ENCODE measurements at places on chromosomes 5 and 9. TPM values are rescaled to one million over a fixed set of nuclear protein-coding genes. Genes with fewer than 3 reads are reported as not detected.

Gene ST8SIA4
- 1.3 TPM for total RNA-seq

Gene ZNF300
- total RNA-seq = 17.9 TPM

Gene PPP1R26
- 37.4 TPM for total RNA-seq

Gene ZNF474
- not detected for total RNA-seq

Gene ADAMTSL2
- 0.64 TPM for total RNA-seq

Gene PCDHGA5
- total RNA-seq = 2.5 TPM

Gene ACER2
- total RNA-seq = 9.5 TPM

Gene FAM221B
- total RNA-seq = not detected

Gene AQP7
- total RNA-seq = 0.23 TPM

Gene GZMA
- total RNA-seq = not detected

GRCh38 chr5:102965653-102966052, 154.3 kb downstream of the GIN1 start:
- DNase-seq = no peak

- DNase-seq = no peak
Measured at GRCh38 chr9:133869674-133870405, 122.3 kb downstream of the VAV2 start.

DNA sequence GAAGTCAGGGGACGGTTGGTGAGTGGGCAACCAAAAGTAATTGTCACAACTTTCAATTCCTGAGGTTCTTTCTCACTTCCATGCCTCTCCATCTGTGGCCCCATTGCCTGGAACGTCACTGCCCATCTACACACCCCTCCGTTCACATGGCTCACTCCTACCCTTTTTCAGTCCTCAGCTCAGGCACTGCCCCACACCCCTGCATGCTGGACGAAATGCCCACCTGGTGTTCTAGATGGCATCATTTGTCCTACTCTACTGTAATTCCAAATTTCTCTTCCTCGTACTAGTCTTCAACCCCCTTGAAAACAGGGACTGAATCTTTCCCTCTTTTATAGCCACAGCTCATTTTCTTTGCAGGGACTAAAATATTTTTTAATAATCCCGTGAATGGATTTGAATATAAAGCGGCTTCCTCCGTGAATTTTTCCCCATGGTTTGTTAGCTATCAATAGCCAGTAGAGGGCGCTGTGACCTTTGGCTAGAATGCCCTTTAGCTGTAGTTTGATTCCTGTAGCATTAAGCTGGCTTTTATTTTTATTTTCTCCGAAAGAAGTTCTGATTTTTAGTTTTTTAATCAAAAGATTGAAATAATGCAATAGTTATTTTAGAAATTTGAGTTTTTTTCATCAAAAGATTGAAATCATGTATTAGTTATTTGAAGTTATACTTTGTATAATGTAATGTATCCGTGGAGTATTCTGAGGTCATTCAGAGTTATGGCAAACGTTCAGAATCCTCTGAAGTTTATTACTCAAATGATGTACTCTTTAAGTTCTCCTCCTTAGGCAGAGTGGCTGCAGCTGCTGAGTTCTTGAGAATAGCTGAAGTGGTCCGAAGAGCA, 232.1 kb downstream of the SH3GL2 start:
- peak; percentile 47 for DNase-seq

DNA sequence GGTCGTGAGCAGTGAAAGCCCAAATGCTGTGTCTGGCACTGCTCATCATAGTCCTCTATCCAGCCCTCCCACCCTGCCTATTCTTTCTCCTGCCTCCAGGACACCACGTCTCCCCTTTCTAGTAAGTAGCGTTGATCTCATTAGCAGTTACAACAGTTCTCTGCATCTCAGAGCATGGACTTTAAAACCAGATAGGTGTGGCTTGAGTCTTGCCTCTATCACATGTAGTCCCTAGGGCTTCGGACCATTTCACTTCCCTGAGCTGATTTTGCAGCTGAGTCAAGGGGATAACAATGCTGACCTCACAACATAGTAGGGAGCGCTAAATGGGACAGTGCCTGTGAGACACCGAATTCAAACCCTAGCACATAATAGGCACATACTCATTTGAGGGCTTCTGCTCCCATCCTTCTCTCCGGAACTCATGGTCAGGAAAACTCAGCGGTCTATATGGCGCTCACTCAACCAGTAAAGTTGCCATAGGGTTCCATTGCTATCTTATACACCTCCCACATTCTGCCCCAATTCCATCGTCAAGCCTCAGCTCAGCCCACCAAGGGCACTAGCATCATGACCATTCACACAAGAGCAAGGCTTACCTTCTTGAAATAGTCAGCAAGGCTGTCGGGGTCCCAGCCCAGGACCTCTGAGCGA, 515 bp downstream of the LCP2 start:
- no peak for DNase-seq

DNA sequence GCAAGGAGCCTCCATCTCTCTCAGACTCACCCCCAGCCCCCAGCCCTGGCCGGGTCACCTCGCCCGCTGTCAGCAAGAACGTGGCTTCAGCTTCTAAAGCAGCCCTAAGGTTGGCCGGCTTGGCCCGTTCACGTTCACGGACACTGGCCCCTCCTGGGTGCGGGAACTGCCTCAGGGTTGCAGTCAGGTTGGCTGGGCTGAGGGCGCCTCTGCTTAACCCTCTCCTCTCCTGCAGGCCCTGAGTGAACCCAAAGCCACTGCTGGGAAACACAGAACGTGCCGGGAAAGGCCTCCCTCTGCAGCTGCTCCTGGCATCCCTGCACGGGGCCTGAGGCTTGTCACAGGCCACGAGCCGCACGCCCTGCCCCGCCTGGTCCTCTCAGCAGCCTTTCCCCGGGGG, 40.1 kb upstream of the UBAC1 start:
- no peak for DNase-seq

GRCh38 chr9:90801241-90801972, at the start of gene SYK:
TSS of gene SYK (plus strand) at chr9:90801819. CDS start at chr9:90843899, 42,080 bp downstream.
- DNase-seq = peak; percentile 67

DNA sequence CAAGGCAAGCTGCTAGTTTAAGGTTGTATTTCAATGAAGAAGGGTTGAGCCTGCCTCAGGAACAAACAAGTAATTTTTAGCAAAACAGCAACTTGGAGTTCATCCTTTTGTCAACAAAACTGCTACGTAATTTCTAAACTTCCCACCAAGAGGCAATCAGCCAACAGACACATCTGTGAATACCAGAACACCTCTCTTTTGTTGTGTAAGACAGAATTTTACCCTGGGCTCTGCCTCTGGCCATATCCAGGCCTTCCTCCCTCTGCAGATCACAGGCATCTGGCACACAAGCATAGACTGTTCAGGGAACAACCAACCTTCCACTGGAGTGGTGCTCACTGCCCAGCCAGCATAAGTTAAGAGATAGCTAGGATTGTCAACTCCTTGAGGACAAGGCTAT, 409.0 kb downstream of the SPOCK1 start:
- no peak for DNase-seq

DNA sequence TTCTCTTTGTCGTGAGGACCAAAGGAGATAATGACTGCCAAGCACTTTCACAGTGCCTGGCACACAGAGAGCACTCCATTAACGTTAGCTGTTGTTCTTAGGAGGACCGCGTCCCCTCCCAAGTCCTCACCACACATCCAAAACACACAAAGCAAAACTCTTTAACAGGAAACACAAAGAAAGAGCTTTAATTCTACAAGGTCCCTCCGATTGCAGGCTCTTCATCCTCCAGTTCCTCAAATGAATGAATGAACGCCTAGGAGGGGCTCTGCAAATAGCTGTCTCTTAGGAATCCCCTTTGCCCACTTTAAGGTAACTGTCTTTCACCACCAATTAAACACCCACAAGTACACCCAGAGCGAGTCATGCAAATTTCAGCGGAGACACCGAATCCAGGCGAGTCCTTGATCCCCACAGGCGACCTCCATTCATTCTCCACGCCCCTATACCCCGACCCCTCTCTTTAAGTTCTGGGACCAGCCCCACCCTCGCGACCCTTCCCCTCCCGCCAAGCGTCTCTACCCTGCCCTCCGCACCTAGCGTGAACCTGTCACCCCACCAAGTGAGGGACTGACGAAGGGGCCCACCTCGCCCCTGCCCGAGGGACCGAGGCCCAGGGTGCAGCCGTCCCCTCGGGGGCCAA, 644 bp downstream of the TSC1 start:
- DNase-seq = no peak

- DNase-seq = no peak
Measured at GRCh38 chr9:6931913-6932312, 174.1 kb downstream of the KDM4C start.

DNA sequence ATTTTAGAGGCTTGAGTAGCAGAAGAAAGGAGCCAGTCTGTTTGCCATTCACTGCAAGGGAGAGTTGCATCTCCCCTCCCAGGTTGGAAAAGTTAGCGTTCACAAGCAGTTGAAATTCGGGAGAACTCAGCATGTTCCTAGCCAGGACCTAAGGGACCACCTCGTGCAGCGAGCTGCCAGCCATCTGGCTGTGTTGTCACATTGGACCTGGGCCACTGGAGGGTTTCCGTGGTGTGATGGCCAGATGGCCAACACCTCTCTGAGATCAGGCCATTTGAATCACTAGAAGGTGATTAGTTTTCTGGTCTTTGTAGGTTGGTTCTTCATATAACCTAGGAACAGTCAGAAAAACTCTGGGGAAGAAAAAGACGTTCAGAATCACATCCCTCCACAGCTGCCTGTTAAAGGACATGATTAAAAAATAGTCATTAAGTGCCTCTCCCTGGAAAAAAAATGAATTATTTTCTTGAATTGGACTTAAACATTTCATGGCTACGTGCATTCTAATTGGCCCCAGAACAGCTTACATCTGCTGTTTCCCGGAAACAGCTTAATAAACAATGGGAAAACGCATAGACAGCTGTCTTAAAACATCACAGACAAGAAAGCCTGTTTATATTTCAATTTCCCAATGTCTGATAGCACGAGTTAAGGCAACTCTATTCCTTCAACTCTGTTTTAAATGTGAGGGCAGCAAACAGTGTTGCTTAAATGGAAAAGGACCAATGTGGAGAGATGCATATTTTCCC, 303.9 kb downstream of the TENT4A start:
- DNase-seq = no peak

GRCh38 chr5:19928562-19929421, 59.2 kb downstream of the CDH18 start:
- DNase-seq = no peak

GRCh38 chr9:122109035-122109813, 16.1 kb upstream of the TTLL11 start:
- no peak for DNase-seq

GRCh38 chr5:57531333-57531732, 48.7 kb upstream of the ACTBL2 start:
- DNase-seq = no peak

GRCh38 chr9:131410044-131410491, 16.2 kb downstream of the PRRC2B start:
- no peak for DNase-seq

DNA sequence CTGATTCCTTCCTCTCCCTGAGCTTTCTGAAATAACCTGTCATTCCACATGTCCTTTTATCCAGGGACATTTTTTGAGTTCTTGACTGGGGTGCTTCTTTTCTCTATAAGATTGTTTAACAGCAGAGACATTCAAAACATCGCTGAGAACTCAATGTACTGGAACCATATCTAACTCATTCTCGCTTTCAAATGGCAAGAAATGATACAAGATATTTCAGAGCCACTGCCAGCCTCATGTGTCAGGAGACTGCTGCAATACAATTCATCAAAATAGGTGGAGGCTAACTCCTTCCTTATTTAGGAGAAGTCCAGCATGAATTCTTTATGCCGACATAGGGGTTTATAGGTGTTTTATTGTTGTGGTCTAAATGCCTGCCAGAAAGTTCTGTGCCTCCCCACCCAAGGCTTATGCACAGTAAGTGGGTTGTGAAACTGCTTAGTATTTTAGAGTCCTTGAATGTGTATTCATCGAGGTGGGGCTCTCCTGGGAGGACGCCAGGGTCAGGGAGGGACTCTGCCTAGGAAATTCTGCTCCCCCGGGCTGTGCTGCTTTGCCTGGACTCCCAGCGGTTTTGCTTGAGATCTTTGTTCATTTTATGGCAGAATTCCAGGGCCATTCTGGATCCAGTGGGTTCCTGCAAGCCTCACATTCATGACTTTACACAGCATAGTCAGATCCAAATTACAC, 53.9 kb downstream of the ZNF474 start:
- DNase-seq = no peak

DNA sequence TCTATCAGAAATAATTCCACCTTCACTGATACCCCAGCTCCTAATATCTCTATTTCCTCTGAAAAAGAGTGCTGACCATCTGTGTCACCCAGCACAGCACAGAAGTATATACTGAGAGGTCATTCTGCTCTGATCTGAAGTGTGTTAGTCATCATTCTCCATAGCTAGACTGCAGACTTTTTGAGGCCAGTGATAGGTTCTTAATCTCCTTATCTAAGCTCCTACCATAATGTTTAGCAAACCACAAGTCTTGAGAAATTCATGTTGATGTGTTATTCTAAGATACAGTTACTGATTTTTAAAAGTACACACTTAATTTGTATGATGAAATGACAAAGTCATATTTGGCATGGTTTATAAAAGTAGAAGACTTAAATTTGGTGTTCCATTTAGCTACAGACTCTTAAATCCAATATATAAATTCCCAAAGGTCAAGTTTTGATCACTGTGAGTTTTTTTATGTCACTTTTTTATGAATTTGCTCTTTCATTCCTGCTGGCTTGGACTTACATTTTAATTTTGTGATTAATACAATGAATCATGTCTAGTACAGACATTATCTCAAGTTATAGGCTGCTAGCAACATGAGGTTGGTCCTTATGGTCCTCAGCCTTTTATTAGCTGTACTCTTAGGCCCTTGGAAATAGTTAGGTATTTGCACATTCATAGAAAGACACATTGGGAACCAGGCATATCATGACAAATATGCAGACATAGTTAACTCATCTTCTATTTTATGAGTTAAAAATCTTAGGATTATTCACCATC, 380.8 kb downstream of the EBF1 start:
- no peak for DNase-seq

DNA sequence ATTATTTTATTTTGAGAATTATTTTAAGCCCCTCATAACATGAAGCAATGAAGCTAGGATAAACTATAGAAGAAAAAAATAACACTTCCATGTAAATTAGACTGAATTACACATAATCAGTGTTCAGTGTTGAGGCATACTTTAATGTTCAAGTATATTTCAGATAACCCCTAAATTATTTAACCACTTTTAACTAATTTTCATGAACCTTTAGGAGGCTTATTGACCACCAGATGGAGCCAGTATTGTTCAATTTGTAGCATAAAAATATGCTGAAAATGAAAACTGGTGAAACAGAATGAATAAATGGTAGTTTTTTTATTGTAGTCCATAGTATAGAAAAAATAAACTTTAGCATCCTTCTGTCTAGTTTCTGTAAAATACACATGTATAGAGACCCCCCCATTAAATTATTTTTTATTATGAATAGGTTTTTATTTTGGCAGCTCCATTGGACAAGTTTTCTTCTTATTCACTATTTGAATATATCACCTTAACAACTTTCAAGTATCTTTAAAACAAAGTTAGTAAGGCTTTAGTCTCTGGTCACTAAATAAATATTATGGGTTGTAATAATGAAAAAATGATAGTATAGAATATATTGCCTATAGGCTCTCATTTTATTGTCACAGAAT, 190.1 kb downstream of the CWC27 start:
- DNase-seq = no peak

GRCh38 chr9:113692256-113692655, 183.9 kb upstream of the ZNF618 start:
- no peak for DNase-seq

All from WTC11 (cell line).